ENCODE measurements at places on chromosomes 3 and 15.

DNA sequence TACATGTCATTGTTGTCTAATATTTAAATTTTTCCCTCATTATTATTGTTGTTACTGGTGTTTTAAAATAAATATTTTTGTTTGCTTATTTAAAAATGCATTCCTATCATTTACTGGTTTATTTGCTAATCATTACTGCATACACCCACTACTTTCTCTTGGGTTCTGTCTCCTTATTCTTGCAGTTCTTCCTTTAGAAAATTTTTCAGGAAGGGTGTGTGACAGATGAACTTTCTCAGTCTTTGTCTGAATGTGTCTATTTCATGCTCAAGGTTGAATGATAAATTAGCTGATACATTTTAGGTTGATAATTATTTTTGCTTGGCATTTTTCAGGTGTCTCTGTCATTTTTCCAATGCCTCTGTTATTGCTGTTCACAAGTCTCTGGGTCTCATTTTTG lies 7.4 kb downstream of the AQP9 start:
- DNase-seq = no peak

DNA sequence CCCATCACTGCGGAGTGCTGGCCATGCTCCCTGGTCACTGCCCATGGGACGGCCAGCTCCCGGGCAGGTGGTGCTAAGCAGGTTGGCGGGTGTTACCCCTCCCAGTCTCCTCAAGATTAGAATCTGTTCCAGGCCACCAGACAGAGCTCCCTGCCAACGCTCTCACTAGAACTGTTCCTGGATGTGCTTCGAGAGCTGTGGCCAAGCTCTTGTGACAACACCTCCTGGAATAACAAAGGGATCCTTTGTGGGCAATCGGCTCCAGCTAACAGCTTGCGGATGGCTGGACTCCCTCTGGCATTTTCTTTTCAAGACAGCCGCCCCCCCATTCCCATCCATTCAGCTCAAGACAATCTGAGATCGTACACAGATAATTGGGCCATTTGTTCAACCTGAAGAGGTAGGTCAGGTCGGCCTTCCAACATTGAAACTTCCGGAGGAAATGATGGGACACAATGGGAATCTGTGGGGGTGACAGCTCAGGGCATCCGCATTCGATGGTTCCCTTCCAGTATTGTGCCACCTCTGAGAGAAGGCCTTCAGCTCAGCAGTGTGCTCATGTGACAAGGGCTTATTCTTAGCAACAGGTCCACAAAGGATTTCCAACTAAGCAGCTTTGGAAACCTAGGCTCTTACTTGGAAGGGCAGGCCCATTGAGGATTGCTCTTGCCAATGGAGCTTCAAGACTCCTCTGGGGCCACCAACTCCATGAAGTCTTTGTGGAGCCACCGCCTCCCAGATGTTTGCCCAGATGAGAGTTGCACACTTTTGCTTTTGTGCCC lies 11.6 kb upstream of the EPHB3 start:
- no peak for DNase-seq

GRCh38 chr15:53716909-53717876 lies 42.3 kb downstream of the WDR72 start:
- no peak for DNase-seq

DNA sequence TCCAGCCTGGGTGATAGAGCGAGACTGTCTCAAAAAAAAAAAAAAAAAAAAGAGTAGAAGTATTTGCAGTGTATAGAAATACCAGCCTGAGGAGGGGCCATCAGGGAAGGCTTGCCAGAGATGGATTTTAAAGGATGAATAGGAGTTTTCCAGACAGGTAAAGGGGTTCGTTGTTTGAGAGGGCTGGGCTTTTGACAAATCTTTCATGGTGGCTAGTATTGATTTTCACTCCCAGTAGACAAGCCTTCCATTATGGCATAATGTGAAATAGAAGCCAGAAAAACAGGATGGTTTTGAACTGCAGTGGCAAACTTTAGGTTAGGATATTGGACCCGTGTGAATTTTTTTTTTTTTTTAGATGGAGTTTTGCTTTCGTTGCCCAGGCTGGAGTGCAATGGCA lies 3.6 kb downstream of the PTPN23 start:
- DNase-seq = no peak

GRCh38 chr3:183312433-183312832 lies 59.4 kb downstream of the B3GNT5 start:
- DNase-seq = no peak
